ENCODE measurements at places on chromosomes 7 and 10. TPM values are rescaled to one million over a fixed set of nuclear protein-coding genes. Genes with fewer than 3 reads are reported as not detected.

GRCh38 chr10:103544657-103545310 lies 51.3 kb downstream of the NEURL1 start:
- DNase-seq = no peak

- DNase-seq = peak; percentile 22
Measured at GRCh38 chr7:110839866-110840265, 251.1 kb upstream of the LRRN3 start.

GRCh38 chr7:79298145-79298760 lies 155.2 kb downstream of the MAGI2 start:
- peak; percentile 75 for DNase-seq

DNA sequence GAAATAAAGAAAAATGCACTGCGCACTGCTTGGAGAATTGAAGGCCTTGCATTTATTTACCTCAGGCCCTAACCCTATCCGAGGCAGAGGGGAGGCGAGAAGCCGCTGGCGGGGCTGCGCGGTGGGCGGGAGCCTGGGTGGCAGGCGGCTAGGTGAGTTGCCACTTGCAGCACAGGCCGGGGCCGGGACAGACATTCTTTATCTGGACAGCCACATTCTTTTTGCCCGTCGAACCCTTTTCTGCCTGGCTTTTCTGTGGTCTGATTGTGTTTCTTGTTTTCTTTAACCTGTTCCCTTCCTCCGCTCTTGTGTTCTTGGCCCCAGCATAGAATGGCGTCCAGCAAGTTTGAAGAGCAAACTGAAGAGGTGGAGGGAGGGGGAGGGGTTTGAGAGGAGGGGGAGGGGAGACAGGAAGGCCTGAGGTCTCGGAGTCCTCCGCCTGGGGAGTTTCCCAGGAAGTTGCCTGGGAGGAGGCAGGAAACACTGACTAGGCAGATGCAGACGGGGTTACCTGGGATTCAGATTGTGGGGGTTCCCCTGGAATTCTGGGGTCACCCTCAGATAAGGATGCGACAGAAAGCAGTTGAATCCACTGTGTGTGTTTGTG lies 5.1 kb downstream of the SHH start:
- no peak for DNase-seq

DNA sequence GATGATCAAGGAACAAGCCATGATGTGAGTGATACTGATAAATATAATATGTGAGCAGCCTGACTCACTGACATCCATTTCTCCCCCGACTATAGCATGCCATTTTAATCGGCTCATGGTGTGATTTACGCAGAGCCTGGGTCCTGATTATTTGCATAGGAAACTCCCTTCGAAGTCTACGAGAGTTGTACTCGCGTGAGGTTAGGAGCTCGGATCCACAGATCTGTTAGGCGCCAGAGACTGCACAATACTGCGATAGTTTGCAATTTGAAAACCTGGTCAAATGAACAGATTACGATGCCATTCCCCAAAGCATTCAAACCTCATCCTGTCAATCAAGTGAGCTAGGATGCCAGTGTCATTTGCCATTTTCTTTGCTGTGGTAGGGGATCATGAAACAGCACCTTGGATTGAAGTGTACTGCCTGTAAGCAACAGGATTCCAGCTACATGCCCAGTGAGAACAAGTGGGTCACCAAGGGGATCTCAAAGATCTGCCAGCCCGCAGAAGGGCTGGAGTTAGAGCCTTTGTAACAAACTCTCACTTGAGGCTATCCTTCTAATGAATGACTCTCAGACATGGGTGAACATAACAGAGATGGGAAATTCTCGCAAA lies 158.3 kb downstream of the FRMD4A start:
- no peak for DNase-seq

DNA sequence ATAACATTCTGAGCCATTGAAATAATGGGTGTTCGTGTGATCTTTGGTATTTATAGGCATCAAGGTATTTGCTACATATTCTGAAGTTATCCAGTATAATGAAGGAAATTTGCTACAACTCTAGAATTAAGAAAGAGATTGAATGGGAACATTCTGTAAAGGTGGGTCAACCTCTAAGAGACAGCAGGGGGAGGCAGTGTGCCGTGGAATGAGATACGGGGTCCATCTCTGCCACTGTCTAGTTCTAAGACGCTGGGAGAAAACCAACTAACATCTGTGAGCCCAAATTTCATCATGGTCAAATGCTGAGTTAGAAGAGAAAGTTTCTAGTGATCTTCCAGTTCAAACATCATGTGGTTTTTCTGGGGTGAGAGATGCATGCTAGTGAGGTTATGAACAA lies 368.9 kb downstream of the SORCS1 start:
- DNase-seq = peak; percentile 17

- no peak for DNase-seq
Measured at GRCh38 chr7:150431839-150432658, 18.4 kb upstream of the GIMAP8 start.

DNA sequence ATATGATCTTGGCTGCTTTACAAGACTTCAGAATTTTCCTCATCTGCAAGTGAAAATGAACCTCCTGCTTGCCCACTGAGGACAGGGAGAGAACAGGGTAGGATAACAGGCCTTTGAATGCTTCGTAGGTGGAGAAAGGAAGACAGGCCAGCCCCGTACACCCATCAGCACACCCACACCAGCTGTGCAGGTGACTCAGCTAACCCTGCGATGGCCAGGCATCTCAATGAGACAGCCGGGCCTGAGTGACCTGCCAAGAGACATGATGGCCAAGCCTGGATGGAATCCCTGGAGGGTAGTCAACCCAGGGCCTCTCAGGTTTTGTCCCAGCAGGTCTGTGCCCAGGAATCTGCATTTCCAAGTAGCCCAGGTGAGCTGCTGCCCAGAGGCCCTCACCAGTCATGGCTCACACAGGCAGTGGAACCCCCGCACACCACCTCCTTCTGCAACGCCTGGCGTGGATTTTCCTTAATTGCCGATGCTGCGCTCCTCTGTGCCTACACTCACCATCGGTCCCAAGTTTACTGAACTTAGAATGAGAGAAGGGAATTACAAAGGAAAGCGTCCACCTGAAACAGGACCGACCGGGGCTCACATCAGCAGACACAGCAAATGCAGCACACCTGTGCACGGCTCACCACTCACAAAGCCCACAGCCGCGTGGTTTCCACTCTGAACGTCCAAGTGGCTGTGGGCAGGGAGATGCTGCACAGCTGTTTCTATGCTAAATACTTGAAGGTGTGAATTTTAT lies 163.7 kb downstream of the DIP2C start:
- peak; percentile 63 for DNase-seq

GRCh38 chr7:33669251-33669670 lies 236.1 kb upstream of the BMPER start:
- DNase-seq = no peak

DNA sequence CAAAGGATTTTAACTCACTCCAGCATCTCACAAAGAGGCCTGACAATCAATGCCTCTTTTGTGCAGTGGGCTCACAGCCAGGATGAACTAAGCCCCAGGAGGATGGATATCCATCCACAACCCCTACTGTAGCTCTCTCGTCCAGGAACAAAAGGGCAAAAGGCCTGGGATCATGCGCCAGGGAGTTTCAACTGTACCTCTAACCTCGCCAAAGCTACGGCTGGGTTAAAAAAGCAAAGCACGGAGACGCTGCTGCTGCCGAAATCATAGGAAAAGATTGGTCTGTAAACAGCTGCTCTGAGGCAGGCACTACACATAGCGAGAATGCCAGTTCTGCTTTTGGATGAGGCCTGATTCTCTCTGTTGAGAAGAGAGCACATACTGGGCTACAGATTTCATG lies 32.1 kb downstream of the VSTM4 start:
- no peak for DNase-seq

GRCh38 chr10:11654659-11655058 lies 43.2 kb upstream of the USP6NL start:
- no peak for DNase-seq

SLC39A12 gene
- not detected for total RNA-seq

DNA sequence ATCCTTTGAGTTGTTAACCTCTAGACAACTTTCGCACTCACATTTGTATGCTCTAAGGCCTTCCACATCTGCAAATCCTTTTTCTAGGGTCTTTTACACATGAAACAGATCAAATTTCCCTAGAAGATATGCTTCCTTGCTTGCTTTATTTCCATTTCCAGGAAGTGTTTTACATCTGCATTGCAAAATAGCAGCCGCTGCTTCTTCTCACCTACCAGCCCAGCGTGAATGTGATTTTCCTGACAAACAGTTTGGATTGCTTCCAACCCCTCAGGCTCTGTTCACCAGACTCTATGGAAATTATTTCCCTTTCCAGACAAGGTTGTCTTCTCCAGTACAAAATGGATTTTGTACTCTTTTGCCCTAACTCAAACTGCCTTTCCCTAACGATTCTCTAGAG lies 50.9 kb upstream of the PAPSS2 start:
- no peak for DNase-seq

DNA sequence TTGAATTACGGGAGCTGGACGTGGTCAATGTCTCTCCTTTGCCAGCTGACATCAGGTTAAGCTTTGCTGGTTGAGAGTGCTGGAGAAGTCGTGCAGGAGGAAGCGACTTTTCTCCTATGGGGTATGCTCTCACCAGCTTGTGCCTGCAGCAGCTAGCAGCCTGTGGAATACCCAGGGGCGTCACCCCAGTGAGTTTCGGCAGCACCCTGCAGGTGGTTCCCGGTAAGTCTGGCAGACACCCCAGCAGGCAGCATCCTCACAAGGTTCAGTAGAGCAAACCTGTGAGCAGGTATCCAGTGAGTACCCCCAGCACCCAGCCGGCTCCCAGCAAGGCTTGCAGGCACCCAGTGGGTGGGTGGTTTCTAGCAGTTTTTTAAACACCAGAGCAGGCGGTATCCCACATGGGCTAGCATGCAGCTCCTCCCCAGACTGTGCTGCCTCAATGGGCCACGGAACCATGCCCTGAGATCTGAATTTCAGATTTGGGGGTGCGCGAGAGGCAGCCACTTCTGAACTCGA lies 74.8 kb upstream of the SVIL start:
- no peak for DNase-seq

PDE6C gene
- total RNA-seq = not detected

TBC1D12 gene
- 12.9 TPM for total RNA-seq

DNA sequence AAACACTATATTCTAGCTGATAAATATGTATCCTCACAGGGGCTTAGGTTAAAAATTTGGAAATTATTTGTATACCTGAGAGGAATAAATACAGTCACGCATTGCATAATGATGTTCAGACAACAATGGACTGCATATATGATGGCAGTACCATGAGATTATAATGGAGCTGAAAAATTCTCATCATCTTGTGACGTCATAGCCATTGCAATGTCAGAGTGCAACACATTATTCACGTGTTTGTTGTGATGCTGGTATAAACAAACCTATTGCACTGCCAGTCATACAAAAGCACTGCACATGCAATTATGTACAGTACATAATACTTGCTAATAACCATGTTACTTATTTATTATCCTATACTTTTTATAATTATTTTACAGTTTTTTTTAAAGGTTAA lies 31.4 kb downstream of the STEAP1B start:
- DNase-seq = no peak

DNA sequence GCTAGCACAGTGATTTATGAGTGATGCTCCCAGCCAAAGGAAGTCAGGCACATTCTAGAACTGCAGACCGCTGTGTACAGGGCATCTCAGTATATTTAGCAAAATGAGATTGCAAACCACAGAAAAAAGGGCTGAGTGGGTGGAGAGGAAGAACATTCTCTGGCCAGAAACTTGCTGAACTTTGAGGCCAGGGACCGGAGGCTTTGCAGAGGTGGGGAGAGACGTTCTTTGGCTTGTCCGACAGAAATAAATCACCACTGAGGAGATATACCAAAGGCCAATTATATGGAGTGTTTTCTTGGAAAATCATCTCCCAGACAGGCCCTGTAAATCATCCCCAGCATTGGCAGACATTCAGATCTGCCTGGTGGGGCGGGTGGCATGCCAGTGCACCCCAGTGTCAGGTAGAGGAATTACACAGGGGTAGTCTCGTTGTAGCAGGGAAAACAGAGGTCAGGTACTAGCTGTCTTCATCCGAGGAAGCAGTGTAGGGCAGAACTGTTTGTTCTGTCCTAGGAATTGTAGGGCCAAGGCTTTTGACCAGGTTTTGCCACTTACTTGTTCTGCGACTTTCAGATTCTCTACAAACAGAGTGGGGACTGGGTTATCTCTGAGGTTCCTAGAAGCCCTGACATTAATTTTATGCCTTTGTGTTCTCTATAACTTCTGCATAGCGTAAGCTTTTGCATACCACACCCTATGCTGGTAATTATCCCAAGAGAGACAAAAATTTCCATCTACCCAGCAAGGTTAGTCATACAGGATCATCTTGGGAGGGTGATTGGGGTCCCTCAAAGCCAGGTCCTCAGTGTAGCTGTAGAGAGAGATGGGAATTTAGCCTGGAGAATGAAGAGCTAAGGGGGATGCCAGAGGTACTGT lies 655.6 kb downstream of the LRMDA start:
- DNase-seq = peak; percentile 74

METTL27 gene
- total RNA-seq = 3.5 TPM

UNCX gene
- total RNA-seq = not detected

EMX2 gene
- total RNA-seq = 13.4 TPM

GRCh38 chr7:140007051-140007690 lies 55.6 kb downstream of the PARP12 start:
- DNase-seq = no peak

CDK13 gene
- total RNA-seq = 41.4 TPM

NMT2 gene
- 28.6 TPM for total RNA-seq

DNA sequence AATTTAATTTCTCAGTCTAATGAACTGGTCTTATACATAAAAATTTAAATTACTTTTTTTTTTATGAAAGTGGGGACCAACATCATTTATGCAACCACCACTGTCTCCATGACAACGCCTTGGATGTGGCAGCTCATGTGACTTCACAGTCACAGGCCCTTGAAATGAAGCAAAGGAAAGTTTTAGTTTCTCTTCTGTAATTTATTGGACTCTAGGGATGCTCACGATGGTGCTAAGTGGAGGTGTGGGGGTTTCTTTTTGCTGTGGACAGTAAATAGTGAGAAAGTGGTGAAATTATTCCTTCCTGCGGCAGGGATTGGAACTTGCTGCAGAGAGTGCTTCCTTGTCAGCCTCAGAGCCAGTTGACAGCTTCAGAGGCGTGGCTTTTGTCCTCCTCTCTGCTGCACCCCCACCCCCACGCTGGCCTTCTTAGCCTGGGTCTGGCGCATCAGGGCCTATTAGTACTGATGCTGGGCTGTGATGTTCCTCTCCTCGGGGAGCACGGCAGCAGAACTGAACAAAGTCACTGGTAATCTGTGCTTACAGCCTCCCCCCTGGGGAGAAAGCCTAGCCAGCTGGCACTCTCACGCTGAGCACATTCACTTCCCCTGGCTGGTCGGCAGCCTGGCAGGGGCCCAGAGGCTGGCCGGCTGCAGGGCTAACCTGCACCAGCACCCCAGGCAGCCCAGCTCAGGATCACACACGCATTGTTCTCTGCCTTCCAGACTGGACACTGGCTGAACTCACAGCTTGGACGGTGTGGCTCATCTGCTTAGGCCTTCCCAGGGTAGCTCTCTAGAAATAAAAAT lies 517.5 kb upstream of the GALNT17 start:
- peak; percentile 79 for DNase-seq

GRCh38 chr7:22561321-22561811 lies 61.4 kb upstream of the STEAP1B start:
- peak; percentile 100 for DNase-seq

GRK5 gene
- total RNA-seq = 16.4 TPM

PNLIPRP1 gene
- not detected for total RNA-seq

All from GM23248 (cell line).